WERI-Rb-1 (cell line): ENCODE measurements at places on chromosomes 5 and 9.
A peak's percentile ranks its signal among the peaks of the same experiment; 100 is the strongest.

GRCh38 chr5:1414311-1415058, 30.8 kb downstream of the SLC6A3 start:
- DNase-seq = no peak

DNA sequence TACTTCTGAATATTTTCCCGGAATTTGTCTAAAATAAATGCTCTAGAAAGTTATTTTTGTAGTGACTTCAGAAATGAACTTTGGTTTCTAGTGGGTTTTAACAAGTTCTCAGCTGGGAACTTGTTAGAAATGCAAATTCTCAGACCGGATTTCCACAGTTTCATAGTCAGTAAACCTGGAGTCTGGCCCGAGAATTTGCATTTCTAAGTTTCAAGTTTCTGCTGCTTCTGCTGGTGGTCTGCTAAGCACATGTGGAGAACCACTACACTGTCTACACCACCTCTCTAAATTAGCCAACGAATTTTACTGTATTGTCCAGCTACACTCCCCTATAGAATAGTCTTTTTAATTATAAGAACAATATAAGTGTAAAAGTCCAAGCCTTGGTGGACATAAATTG, 208.0 kb downstream of the CHSY3 start:
- DNase-seq = no peak

DNA sequence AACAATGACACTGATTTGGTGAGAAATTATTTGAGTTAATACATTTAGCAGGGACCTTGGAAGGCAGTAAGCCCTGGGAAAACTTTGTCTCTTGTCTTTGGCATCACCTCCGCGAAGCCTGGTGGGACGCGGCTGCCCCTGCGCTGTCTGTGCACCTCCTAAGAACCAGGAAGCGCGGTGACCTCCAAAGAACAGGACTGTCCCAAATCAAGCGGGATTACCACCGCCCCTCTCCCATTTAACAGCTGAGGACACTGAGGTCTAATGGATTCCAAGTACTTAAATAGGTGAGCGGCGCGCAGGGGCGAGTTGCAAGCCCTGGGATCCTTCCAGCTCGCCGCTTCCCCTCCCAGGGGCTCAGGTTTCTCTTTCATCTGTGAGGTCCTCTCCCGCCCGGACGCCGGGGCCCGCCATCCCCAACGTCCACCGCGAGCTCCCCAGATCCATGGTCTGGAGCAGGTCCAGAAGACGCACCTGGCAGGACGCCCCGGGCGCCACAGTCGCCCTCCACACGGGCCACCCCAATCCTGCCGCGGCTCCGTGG, 432 bp downstream of the STARD4 start:
- no peak for DNase-seq

DNA sequence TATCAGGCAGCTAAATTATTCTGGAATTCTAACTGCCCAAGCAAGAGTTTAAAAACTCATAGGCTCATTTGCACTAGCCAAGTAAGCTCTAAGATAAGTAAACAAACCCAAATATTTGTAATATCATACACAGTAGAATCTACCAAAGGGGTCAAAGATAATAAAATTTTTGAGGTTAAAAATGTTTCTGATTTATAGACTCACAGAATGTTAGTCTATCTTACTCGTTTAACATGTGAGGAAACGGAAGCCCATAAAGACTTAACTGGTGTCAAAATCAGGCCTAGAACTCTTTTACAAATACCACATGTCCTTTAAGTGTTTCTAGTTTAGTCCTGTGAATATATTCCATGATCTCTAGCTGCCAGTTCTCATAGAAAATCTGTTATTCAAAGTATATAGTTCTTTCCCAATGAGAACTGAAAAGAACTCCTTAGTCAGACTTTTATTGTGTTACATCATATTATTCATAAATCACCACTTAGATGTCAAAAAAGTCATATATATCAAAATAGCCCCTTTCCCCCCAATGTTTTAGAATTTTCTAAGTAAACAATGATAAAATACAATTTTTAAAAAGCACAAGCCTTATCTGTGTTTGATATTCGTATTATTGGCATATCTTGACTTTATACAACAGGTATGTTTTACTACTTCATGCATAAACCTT, 13.9 kb downstream of the RAB14 start:
- no peak for DNase-seq

DNA sequence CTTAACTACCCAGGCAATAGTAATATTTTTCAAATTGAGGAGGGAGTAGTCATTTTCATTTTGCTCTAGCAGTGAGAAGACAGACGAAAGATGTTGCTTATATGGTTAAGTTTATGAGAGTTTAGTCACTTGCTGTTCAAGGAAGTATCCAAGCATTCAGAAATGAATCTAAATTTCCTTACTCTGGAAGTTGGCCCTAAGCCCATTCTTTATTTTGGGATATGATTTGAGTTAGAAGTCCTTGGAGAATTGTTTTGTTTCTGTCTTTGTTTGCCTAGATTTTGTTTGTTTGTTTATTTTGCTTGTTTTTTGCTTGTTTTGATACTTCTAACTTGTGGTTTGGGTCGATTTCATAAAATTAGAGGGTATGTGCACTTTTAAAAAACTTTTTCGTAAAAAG, 146.4 kb upstream of the FGF10 start:
- DNase-seq = no peak

GRCh38 chr5:141742144-141742543, 60.1 kb upstream of the ARAP3 start:
- no peak for DNase-seq

GRCh38 chr5:132454361-132454760, 36.2 kb downstream of the IRF1 start:
- DNase-seq = no peak

- no peak for DNase-seq
Measured at GRCh38 chr5:102700120-102700831, 54.8 kb upstream of the PAM start.

DNA sequence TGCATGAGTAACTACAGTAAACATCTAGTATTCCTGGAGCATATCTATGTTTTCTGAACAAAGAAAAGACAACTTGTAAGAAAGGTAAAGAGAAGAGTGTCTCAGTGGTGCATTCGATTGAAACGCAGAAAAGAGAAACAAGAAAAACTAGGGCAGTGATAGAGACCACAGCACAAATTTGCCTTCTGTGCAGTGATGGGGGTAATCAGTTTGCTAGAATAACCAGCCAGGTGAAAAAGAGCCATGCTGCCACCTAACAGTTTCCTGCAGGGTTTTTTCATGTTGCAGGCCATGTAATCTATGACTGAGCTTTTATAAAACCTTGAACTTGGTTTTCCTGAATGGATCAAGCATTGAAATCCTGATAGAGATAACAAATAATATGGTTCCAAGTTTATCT, 198.4 kb upstream of the MEF2C start:
- DNase-seq = no peak

GRCh38 chr9:88339317-88339716, 48.9 kb upstream of the SPIN1 start:
- DNase-seq = peak; percentile 12

DNA sequence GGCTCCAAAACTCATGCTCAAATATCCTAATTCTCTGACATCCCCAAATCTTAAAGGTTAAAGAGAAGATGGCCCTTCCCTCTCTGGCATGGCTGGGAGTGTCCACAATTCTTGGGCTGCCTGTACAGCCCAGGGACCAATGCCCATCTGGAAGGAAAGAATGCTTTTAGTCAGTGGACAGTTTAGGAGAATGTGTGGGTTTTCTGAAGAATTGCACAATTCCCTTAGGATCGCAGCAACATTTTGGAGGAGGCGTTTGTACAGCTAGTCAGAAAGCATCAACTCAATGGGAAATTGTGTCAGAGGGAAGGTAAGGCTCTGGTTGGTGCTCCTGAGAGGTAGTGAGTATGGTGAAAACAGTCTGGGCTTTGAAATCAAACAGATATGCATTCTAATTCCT, 15.0 kb downstream of the FAM193B start:
- DNase-seq = no peak
